Urinary bladder (tissue), 4 donors: ENCODE measurements at places on chromosomes 12 and 14.

DNA sequence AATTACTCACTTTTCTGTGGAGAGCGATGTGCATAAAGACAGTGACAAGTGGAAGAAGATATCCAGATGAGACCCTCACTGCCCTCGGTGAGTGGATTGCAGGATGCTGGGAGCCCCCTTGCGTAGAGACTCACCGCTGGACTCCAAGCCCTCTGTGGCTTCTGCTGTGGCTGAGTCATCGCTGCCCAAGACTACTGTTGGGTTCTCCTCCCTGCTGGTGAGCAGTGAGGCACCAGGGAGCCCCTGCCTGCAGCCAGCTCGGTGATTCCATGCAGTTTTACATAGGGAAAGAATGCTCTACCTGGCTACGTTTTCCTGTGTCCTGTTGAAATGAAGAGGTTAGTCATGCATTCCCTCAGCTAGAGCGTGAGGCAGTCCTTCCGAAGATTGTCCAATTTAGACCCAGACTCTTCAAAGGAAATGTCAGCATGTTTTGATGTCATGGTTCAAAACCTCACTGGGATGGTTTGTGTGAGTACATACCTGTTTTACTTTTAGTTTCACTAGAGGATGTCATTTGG, 28.2 kb downstream of the TRAF3 start:
- DNase-seq: no peak

DNA sequence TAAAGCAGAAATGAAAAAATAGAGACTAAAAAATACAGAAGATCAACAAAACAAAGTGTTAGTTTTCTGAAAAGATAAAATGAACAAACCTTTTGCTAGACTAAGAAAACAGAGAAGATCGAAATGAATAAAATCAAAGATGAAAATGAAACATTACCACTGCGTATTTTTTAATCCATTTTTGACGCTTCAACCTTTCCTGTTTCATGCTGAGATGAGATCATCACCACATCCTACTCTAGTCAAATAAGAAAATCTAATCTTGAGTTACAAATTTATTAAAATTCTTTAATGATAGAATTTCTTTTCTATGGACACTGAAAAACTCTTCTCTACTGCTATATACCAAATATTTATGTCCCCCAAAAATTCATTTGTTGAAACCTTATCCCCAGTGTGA, 30.7 kb downstream of the MAGOHB start:
- no peak for DNase-seq

DNA sequence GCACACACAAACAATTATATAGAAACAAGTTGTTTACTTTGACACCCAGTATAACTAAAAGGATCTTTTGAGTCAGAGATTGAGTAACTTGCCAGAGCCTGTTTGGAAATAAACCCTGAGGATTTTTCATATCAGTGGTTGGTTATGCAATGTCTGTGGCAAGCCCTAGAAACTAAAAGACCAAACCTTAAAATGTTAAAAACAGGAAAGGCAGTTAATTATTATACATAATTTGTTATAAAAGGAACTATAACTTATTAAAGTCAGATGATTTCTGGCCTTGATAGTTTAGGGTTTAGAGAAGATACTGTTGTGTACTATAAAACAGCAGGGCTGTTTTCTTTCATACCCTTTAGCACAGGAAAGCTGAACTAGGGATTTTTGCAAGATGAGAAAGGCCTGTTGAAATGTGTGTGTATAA, 44.1 kb downstream of the PSEN1 start:
- DNase-seq: no peak

DNA sequence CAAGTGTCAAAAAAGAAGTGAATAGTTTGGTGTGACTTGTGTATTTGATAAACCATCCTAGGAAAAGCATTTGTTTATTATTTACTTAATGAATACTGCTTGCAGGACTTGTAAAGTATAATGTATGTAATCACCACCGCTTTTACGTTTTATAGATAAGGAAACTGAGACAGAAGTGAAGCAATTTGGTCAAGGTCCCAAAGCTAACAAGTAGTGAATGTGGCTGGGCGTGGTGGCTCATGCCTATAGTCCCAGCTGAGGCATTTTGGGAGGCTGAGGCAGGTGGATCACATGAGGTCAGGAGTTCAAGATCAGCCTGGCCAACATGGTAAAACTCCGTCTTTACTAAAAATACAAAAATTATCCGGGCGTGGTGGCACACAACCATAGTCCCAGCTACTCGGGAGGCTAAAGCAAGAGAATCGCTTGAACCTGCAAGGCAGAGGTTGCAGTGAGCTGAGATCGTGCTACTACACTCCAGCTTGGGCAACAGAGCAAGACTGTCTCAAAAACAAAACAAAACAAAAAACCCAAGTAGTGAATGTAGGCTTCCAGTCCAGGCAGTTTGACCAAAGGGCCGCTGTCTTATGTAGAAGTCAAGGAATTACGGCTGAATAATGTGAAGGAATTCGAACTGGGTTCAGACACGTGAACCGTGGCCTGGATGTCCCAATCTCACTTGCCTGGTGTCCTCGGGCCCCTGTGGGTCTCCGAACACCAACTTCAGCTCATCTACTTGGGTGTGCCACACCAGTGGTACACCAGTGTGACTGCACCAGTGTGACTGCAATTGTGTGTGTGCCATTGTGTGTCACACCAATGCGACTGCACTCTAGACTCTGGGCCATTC, 88.3 kb upstream of the MED13L start:
- DNase-seq: no peak

DNA sequence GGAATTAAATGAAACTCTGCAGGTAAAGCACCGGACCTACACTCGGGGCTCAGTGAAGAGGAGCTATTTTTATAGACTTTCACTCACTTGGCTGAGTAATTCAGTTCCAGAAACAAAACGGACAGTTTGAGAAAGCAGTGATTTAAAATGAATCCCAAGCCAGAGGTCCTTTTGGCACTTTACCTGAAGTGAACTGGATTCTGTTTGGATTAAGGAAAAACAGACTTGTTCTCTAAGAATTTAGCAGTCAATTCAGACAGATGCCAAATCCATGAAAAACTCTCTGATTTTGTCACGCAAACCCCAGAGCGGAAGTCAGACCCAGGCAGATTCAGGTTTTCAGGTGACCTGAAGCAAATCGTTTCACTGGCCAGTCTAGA, 4.9 kb upstream of the VASH1 start:
- DNase-seq: no peak

DNA sequence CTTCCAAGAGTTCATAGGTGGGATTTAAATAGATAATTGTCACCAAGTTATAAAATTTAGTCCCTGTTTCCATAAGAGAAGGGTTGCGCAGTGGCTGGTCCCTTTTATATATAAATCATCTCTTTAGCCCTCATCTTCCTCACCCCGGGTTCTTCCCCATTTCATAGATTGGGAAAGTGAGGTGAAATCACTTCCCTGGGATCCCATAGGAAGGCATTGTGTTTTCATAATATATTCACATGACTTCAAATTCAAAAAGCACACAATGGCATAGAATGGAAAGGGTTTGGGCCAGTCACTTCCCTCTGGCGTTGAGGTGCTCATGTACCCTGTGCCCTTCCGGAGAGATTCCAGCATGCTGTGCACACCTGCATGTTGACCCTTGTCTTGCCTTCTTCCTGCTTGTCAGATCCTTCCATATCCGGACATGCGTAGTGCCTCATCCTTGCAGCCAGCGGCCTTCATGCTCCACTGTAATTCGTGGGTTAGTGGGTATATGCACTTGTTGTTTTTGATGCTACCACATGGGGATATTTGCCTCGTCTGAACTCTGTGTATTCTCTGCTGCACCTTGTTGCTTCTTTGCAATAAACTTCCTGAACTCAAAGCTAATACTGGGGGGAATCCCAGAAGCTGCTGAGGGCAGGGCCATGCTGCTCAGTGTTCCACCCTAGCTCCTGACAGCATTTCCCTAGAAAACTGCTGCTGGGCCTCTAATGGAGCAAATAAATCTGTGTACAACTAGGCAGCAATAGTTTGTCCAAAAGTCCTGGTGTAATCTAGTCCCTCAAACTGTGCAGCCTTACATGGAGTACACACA, 59.6 kb downstream of the ANAPC7 start:
- no peak for DNase-seq

- DNase-seq: no peak
These were observed 143.7 kb upstream of the ABCD2 start for GRCh38 chr12:39763071-39763889.

DNA sequence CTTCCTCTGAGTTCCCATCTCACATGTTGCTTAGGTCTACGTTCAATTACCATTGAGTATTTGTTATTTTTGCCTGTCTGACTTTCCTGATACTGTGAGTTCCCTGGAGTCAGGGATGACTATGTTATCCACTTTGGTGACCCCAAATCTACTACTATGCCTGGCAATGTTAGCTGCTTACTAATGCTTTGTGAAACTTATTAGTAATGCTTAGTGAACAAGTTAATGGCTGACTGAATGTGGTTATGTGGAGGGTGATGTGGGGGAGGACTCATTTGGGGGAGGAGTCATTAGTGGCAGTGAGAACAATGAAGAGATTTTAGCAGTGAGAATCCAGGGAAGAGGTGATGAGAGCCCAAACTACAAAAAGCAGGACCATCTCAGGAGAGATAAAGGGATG, 121.6 kb downstream of the KTN1 start:
- no peak for DNase-seq

- no peak for DNase-seq
These were observed 332.1 kb downstream of the APAF1 start for GRCh38 chr12:98977186-98977585.

- DNase-seq: no peak
These were observed 2.3 kb downstream of the DAZAP2 start for GRCh38 chr12:51240971-51241370.

GRCh38 chr14:69289811-69290520, 30.0 kb downstream of the GALNT16 start:
- DNase-seq: no peak
